Psoas muscle (tissue), 8 donors: ENCODE measurements at places on chromosomes 6 and 20.

DNA sequence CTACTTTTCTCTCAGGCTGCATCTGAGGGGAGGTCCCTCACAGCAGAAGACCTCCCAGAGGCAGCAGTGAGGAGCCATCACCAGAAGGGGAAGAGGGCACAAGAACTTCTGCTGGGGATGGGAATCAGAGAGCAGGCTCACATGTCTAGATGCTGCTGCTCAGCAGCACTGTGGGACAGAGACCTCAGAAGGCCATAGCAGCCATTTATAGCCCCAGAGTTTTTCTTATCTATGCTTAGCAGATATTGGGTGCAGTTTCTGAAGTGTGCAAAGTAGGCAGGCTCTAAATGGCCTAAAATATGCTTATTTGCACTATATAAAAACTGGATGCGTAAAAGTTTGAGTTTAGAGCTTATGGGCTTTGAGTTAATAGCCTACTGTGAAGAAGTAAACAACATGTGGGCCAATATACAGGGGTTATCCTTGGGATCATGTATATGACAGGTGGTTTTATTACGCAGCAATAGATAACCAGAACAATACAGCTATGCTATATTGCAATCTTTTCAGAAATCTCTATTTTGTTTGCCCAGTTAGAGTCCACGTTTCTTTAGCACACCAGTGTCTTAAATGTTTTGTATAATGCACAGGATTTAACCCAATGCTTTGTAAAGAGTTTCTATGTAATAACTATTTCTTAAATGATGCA lies 60.2 kb upstream of the TMEM244 start:
- DNase-seq: no peak

GRCh38 chr20:51162015-51162414 lies 139.1 kb upstream of the KCNG1 start:
- no peak for DNase-seq

GRCh38 chr6:13098793-13099570 lies 229.4 kb downstream of the TBC1D7 start:
- DNase-seq: no peak

- DNase-seq: no peak
Observed at GRCh38 chr20:54355631-54356280, 119.6 kb upstream of the DOK5 start.

GRCh38 chr6:46329568-46329967 lies 158.8 kb upstream of the ENPP5 start:
- DNase-seq: no peak

- no peak for DNase-seq
Observed at GRCh38 chr6:154476494-154476893, 34.0 kb downstream of the CNKSR3 start.
